PC-3 (cell line): ENCODE measurements at places on chromosomes 7 and 10.

DNA sequence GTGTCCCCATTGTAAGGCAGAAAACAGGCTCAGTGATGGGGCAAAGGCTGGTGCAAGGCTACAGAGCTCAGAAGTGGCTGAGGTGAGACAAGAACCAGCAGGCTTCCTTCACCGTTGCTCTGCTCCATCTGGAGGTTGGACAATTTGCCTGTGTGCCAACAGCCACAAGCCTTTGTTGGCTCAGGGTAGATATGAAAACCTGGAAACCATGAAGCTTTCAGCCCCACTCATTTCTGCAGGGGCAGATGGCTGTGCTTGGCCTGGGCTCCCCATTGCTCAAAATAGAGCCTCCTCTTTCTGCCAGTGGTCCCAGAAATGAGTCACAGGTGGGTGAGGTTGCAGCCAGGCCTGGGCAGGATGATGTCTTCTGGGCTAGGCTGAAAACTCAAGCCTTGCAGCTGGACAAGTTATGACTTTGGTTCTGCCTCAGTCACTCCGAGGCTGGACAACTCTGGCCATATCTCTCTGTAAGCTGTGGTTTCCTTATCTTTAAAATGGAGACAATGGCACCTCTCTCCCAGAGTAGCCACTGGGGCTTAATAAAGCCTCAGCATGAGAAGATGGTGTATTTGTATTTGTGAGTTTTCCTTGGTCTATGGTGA lies 12.2 kb upstream of the ZNF273 start:
- no peak for DNase-seq

- peak; percentile 22 for DNase-seq
These were observed 5.9 kb upstream of the LGI1 start for GRCh38 chr10:93751832-93752231.

GRCh38 chr10:70437721-70438120 lies 3.8 kb downstream of the NODAL start:
- no peak for DNase-seq

DNA sequence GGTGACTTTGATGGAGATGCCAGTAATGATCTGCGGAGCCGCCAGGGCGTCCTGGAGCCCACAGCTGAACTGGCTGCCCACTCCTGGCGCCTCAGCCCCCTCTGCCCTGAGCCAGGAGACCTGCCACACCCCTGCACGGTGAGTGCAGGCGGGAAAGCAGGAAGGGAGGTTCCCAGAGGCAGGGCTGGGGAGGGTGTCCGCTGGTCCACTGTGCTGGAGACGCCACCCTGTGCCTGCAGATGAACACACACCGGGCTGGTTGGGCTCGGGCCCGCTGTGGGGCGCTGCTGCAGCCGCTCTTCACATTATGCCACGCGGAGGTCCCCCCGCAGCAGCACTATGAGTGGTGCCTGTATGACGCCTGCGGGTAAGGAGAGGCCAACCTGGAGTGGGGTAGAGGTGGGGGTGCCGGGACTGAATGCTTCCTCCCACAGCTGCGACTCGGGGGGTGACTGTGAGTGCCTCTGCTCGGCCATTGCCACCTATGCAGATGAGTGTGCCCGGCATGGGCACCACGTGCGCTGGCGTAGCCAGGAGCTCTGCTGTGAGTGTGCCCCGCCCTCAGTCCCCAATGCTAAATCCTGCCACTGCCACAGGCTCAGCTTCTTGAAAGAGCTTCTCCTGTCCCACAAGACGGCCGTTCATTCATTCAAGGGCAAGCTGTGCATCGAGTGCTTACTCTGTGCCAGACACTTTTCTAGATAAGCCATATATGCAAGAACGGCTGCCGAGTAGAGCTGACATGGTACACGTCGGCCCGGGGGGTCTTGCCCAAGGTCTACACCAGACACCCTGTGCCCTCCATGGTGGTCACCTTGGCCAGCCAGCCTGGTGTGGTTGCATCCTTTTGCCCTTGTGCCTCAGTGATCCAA lies 14.3 kb upstream of the ZNF467 start:
- DNase-seq: peak; percentile 9

GRCh38 chr10:86017841-86018734 lies 348.5 kb downstream of the GRID1 start:
- no peak for DNase-seq

DNA sequence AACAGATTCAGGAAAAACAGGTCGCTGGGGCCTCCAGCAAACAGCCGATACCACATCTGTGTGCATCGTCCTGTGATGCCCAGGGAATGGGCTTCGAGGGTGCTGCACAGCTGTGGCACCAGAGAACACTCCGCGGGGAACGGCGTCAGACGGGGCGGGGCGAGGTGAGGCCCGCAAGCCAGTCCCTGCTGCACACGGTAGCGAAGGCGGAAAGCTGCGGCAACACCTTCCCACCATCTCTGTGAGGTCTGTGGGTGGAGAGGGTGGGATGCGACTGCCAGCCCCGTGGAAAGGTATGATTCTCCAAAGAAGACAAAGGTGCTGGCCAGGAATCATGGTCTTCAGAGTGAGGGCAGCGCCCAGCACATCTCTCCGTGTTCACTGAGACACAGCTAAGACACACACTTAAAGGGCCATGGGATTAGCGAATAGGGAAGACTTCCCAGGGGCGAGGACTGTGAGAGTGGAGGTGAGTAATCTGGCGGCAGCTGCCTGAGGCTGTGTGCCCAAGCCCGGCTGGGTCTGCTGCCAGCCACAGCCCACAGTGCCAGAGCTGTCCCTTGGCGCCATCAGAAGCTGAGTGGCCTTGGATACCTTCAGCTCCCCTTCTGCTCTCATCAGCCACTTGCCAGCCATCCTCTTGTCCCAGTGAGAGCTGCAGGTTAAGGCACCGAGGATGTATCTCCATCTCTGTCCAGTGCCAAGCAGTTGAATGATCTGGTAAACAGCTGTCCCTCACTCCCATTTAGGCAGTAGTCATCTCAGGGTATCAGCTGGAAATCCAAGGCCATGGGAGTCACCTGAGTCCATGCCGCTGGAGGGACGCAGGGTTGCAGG lies 17.6 kb downstream of the PRKAG2 start:
- DNase-seq: peak; percentile 54

DNA sequence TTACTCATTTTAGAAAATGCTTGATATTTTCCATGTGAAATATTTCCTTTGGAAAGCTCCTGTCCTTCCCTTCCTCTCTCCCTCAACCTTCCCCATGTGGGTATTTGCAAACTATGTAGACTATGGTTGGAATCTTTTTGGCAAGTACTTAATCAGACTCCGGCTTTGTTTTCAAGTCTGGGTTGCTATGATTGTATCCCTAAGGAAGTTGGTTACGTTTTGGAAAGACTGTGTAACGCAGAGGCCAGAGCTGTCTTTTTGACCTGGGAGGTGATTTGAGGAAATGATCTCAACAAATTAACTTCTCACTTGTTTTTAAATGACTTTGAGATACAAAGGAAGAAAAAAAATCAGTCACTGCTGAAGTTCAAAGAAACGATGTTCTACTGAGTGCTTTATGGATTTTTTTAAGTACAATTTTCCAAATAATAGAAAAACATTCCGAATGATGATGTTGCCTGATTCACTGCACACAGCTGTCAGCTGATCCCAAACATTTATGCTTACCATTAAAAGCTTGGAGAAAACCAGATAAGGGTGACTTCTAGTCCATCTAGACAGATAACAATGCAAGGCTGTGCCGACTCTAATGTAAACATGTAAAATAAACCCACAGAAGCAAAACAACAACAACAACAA lies 145.5 kb upstream of the CELF2 start:
- no peak for DNase-seq

DNA sequence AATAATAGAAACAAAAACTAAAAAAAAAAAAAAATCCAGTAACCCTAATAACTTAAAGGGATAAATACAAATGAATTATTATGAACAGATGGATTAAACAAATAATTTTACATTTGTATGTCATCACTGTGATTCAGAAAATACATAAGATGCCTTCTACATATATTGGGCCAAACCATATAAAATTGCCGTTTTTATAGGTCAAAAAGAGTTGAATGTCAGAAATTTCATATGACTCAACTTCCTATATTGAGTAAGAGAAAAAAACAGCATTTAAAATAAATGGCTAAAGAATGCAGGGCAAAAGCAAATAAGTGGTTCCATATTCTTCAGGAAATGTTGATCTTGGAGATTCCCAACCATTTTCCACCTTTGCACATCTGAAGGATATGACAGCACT lies 9.4 kb downstream of the SLC35B4 start:
- DNase-seq: peak; percentile 34

DNA sequence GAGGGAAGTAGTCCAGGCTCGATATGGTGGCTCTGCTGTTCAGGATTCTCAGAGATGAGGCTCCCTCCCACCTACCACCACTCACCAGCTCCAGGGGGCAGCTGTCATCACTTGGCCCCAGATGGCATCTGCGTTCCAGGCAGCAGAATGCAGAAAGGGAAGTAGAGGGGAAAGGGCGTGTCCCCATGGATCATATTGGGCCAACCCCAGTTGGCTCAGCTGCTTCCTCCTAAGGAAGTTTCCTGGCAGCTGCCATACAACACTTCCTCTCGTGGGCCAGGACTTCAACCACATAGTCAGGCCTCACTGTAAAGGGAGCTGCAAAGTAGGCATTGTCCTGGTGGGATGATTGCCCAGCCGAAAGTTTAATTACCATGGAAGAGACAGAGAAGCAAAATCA lies 1.6 kb upstream of the TEX36 start:
- DNase-seq: no peak

DNA sequence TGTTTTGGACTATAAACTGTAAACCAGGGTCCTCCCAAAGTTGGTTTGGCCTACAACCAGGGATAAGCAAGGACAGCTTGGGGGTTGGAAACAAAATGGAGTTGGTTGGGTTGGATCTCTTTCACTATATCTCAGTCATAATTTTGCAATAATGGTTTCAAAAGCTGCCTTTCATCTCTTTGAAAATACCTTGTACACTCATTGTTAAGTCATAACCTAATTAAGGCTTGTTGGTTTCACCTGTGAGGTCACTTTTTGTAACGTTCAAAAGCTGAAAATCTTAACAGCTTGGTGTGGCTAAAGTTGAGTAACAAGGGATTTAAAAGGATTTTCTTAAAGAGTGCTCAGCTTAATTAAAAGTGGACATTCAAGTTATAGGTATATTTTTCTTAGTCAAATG lies 476.1 kb downstream of the IPMK start:
- DNase-seq: peak; percentile 45

- DNase-seq: no peak
These were observed 153.2 kb downstream of the TCF7L2 start for GRCh38 chr10:113103131-113103840.

- no peak for DNase-seq
These were observed 10.0 kb downstream of the ZNF316 start for GRCh38 chr7:6647080-6647479.

- no peak for DNase-seq
These were observed 24.1 kb downstream of the VIPR2 start for GRCh38 chr7:159120540-159120919.

GRCh38 chr10:114713525-114714090 lies 55.5 kb upstream of the ABLIM1 start:
- no peak for DNase-seq

DNA sequence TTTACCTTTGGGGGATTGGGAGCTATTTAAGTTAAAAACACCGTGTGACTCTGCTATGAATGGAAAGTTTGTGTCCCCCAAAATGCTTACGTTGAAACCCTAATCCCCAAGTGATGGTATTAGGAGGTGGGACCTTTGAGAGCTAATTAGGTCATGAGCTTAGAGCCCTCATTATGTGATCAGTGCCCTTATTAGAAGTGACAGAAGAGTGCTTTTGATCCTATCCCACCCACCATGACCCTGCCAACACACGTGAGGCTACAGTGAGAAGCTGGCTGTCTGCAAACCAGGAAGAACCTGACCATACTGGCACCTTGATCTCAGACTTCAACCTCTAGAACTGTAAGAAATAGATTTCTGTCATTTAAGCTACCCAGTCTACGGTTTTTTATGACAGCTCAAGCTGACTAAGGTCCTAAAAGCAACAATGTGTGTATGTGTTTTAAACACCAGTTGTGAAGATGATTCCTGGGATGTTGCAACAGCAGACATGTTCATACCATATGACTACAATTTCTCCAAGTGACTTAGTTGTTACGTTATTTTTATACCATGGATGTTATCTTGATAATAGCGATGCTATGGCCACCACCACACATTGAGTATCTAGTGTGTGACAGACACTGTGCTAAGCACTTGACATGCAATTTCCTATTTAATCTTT lies 124.4 kb downstream of the PIP4K2A start:
- no peak for DNase-seq

GRCh38 chr7:137656850-137657232 lies 189.9 kb downstream of the DGKI start:
- no peak for DNase-seq

DNA sequence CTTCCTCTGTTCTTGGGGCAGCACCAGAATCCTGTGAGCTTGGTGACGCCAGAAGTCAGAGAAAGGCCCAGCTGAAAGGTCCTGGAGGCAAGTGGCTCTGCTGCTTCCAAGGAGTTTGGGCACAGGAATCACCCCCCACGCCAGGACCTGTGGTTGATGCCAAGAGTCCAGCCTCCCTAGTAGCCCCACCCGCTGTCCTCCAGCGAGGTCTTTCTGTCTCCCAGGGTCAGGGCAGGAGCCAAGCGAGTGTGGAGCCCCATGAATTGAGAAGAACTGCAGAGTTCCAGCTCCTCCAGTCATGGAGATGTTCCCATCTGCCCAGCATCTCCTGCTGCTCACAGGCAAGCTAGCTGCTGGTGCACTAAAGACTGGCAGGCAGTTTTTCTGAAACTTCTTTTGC lies 631.7 kb upstream of the MGMT start:
- DNase-seq: no peak

- DNase-seq: no peak
These were observed 78.4 kb upstream of the AFAP1L2 start for GRCh38 chr10:114482480-114483304.

DNA sequence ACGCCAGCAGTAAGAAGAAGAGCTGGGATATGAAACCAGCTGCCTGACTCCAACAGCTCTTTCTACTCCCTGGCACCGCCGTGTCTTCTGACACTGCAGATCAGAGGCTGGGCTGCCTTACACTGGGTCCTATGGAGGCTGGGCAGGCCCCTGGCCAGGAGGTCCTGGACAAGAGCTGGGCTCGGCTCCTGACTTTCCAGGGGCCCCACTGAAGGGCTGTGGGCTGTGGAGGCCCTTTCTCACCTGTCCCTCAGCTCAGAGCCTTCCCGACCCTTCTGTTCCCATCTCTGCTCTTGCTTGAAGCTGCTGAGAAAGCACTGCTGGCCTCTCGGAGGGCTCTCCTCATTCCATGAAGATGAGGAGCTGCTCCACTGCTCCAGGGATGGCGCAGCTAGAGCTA lies 85.9 kb upstream of the UNC5B start:
- no peak for DNase-seq

DNA sequence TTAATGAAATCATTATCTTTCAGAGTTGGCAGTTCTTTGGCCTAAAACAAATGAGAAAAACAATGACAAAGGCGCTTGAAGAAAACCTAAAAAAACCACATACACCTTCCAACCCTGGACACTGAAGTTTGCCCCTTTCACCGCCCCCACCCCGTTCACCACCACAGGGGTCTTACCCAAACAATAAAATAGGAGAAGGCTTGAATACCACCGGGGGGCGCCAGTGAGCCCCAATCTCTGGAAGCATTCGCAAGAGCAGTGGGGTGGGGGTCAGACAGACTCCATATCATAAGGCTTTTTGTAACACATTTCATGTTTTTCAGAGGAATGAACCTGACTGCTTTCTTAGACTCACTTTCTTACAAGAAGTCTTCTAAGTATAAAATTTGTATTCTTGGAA lies 163.6 kb downstream of the PIP4K2A start:
- peak; percentile 29 for DNase-seq
